ENCODE measurements at places on chromosomes 13 and 19. TPM values are rescaled to one million over a fixed set of nuclear protein-coding genes. Genes with fewer than 3 reads are reported as not detected.

- no peak overlapping the region for H3K4me3 ChIP-seq
- no peaks in the 10 kb centered on the region for H3K4me1 ChIP-seq
- no peak overlapping the region for H3K27ac ChIP-seq
- DNase-seq = no peak
- no peaks in the 10 kb centered on the region for H3K36me3 ChIP-seq
- peaks cover 9% of the 10 kb centered on the region for H3K27me3 ChIP-seq
Observed at GRCh38 chr13:20219577-20219976, 12.5 kb downstream of the GJB6 start.

DNA sequence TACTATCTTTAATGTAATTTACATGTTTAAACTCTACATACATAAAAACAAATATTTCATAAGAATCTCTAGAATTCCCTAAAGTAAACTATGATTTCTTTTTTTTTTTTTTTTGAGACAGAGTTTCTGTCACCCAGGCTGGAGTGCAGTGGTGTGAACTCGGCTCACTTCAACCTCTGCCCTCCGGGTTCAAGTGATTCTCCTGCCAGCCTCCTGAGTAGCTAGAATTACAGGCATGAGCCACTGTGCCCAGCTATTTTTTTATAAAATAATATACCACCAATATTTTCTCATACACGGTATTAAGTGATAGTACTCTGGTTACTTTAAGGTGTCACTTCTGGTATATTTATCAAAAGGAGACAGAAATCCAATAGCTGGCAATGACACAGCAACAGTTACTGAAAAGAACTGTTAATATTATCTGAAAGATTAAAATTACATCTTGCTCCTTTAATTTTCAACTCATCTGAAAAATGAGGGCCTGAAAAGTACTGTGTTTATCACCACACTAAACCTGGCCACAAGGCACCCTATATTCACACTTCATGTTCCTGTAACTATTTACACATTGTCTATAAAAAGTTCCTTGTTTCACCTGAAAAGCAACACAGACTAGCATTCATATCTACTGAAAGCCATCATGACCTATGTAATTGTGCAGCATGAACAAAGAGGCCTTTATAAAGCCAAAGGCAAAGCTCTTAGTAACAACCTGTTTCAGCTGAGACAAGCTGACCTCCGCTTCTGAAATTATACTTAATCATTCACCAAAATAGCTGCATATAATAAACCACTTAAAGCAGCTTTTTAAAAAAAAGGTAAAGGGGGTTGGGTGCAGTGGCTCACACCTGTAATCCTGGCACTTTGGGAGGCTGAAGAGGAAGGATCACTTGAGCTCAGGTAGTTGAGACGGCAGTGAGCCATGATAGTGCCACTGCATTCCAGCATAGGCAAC lies 106.1 kb downstream of the SLC25A15 start:
- no peak for DNase-seq
- H3K27ac ChIP-seq = no peak overlapping the region
- no peaks in the 10 kb centered on the region for H3K27me3 ChIP-seq
- no peaks in the 10 kb centered on the region for H3K36me3 ChIP-seq

DNA sequence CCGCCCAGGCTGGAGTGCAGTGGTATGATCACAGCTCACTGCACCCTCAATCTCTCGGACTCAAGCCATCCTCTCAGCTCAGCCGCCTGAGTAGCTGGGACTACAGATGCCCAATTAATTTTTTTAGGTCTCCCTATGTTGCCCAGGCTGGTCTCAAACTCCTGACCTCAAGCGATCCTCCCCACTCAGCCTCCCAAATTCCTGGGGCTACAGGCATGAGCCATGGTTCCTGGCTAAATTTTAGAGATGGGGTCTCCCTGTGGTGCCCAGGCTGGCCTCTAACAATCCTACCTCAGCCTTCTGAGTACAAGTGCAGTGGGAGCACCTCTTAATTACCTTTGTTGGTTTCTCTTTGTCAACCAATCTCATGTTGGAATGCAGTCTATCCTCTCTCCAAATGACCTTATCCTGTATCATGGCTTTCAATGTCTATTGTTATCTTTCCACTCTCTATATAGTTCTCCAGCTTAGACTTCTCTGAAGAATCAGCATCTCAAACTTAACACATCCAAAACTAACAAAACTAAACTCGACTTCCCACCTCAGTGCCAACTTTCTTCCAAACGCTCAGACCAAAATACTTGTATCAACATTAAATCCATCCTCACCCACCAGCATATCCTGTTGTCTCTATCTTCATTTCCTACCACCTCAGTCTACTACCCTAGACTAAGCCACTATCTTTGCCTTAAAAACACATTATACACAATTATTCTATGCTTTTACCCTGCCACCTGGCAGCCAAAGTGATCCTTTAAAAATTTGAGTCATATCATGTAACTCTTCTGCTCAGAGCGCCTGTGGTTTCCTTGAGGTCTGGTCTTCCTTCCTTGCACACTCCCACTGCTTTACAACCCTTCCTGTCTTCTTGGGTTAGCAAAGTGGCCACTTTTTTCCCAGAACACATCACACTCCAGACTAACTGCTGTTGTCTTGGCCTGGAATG lies 6.7 kb downstream of the TPT1 start:
- peaks cover 48% of the 10 kb centered on the region for H3K4me1 ChIP-seq
- peaks cover 23% of the 10 kb centered on the region for H3K36me3 ChIP-seq
- no peaks in the 10 kb centered on the region for H3K27me3 ChIP-seq
- peak overlapping the region; percentile 3 for H3K27ac ChIP-seq
- H3K4me3 ChIP-seq = no peak overlapping the region

DNA sequence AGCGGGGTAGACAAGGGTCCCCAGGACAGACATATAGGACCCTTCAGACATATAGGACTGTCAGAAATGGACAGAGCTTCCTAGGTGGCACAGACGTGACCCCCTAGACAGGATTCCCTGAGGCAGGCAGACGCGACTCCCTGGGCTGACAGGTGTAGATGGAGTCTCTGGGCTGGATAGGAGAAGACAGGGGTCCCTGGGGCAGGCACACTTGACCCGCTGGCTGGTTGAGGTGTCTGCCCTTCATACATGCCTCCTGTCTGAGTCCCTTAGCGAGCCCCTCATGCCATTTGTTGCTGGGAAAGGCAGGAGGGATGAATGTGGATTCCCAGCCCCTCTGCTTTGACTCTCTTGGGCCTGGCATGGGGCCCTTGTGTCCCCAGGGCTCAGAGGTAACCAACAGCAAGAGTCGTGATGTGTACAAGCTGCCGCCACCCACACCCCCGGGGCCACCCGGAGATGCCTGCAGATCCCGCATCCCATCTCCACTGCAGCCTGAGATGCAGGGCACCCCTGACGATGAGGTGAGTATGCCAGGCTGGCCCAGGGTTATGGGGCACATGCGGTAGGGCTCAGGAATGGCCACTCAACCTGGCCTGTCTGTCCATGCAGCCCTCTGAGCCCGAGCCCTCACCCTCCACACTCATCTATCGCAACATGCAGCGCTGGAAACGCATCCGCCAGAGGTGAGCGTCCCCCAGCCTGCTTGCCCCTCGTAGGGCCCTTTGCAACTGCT lies 3.0 kb downstream of the HSPB6 start:
- peak; percentile 72 for DNase-seq
- no peaks in the 10 kb centered on the region for H3K27me3 ChIP-seq
- peaks cover 24% of the 10 kb centered on the region for H3K36me3 ChIP-seq
- no peak overlapping the region for H3K4me3 ChIP-seq
- H3K4me1 ChIP-seq = peaks cover 51% of the 10 kb centered on the region

- H3K4me1 ChIP-seq = peaks cover 92% of the 10 kb centered on the region
- no peaks in the 10 kb centered on the region for H3K36me3 ChIP-seq
- H3K4me3 ChIP-seq = no peak overlapping the region
- peak overlapping the region; percentile 100 for H3K27ac ChIP-seq
Observed at GRCh38 chr13:110338441-110339101, 31.5 kb downstream of the COL4A2 start.

- no peak overlapping the region for H3K27ac ChIP-seq
- H3K4me3 ChIP-seq = no peak overlapping the region
- no peaks in the 10 kb centered on the region for H3K27me3 ChIP-seq
- no peak for DNase-seq
- H3K36me3 ChIP-seq = no peaks in the 10 kb centered on the region
- H3K4me1 ChIP-seq = no peaks in the 10 kb centered on the region
Observed at GRCh38 chr19:33471111-33471996, 50.2 kb downstream of the PEPD start.

GRCh38 chr13:85520445-85520844 lies 278.8 kb downstream of the SLITRK6 start:
- H3K36me3 ChIP-seq = no peaks in the 10 kb centered on the region
- H3K27me3 ChIP-seq = no peaks in the 10 kb centered on the region
- DNase-seq = no peak
- H3K27ac ChIP-seq = no peak overlapping the region
- peaks cover 15% of the 10 kb centered on the region for H3K4me1 ChIP-seq

- H3K4me1 ChIP-seq = peaks cover 51% of the 10 kb centered on the region
- H3K27ac ChIP-seq = peak overlapping the region; percentile 94
- no peak for DNase-seq
- no peaks in the 10 kb centered on the region for H3K27me3 ChIP-seq
- peak overlapping the region; percentile 100 for H3K4me3 ChIP-seq
Observed at GRCh38 chr19:19321141-19321577, 530 bp downstream of the MAU2 start.

- H3K27ac ChIP-seq = no peak overlapping the region
- no peak for DNase-seq
- no peaks in the 10 kb centered on the region for H3K4me1 ChIP-seq
Observed at GRCh38 chr13:21229241-21230024, 53.0 kb downstream of the MRPL57 start.

GRCh38 chr13:35953537-35954206 lies 177.5 kb downstream of the DCLK1 start:
- peak; percentile 96 for DNase-seq
- no peaks in the 10 kb centered on the region for H3K36me3 ChIP-seq
- no peak overlapping the region for H3K4me3 ChIP-seq

GRCh38 chr19:10362259-10362658 lies 18.1 kb downstream of the TYK2 start:
- H3K27ac ChIP-seq = no peak overlapping the region
- H3K4me1 ChIP-seq = no peaks in the 10 kb centered on the region
- no peak for DNase-seq
- no peak overlapping the region for H3K4me3 ChIP-seq
- H3K36me3 ChIP-seq = peaks cover 33% of the 10 kb centered on the region
- H3K27me3 ChIP-seq = no peaks in the 10 kb centered on the region

- peak; percentile 97 for DNase-seq
- no peaks in the 10 kb centered on the region for H3K4me1 ChIP-seq
- peak overlapping the region; percentile 86 for H3K27ac ChIP-seq
Observed at GRCh38 chr13:30341815-30342570, 34.6 kb upstream of the KATNAL1 start.

DNA sequence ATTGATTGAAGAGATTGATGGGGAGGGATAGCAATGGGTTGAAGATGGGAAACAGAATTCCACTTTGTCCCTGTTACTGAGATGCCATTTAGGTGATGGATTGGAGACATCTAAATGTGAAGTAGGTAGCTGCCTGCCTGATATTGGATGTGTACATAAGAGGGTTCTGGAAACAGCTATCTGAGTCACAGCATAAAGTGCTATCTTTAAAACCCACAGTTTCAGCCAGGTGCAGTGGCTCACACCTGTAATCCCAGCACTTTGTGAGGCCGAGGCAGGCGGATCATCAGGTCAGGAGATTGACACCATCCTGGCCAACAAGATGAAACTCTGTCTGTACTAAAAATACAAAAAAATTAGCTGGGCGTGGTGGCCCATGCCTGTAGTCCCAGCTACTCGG lies 72.6 kb downstream of the DNAJC3 start:
- H3K4me3 ChIP-seq = no peak overlapping the region
- no peak overlapping the region for H3K27ac ChIP-seq
- no peaks in the 10 kb centered on the region for H3K36me3 ChIP-seq
- DNase-seq = no peak

DNA sequence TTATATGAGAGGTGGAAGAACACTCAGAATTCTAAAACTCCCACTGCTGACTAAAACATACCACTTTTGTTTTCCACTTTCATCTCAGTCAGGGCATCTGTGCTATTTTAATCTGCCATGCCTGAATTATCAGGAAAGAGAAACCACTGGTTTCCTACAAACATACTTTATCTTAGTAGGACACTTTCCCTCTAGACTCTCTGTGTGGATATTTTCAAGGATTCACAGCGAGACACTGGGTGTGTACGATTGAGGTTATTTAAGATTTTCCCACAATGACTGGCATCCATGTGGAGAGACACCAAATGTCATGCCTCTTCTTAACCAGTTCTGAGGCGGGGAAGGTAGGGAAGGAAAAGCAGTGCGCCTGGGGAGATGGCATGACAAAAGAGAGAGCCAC lies 212.2 kb downstream of the ENOX1 start:
- H3K4me3 ChIP-seq = no peak overlapping the region
- no peak overlapping the region for H3K27ac ChIP-seq
- H3K4me1 ChIP-seq = peaks cover 14% of the 10 kb centered on the region
- DNase-seq = no peak
- H3K27me3 ChIP-seq = no peaks in the 10 kb centered on the region
- no peaks in the 10 kb centered on the region for H3K36me3 ChIP-seq

DNA sequence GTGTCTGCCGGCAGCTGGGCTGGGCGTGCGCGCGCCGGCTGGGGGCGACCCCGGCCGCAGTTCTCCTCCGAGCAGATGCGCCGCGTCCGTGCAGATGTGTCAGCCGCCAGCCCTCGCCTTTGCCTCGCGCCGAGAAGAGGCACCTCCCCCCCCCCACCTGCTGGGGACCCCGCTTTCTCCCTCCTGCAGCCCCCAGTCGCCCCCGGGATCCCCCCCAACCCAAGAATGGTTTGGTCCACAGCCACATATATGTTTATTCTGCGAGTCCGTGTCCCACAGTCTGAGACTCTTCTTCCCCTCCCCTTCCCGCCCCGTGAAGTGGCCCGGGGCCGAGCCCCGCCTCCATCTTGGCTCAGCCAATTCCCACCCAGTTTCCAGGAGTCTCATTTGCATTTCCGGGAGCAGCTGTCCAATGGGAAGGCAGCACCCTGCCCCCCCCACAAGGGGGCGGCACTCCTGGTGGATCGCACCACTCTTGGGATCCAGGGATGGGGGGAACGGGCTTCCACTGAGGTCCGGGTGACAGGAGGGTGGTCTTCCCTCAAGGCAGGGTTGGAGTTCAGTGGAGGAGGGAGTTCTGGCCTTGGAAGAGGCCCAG lies 8.6 kb downstream of the ISOC2 start:
- H3K4me3 ChIP-seq = peak overlapping the region; percentile 18
- H3K27me3 ChIP-seq = peaks cover 36% of the 10 kb centered on the region
- H3K36me3 ChIP-seq = no peaks in the 10 kb centered on the region
- DNase-seq = peak; percentile 88
- peaks cover 23% of the 10 kb centered on the region for H3K4me1 ChIP-seq

GRCh38 chr19:36266375-36266961 lies 51.6 kb downstream of the ZNF146 start:
- no peaks in the 10 kb centered on the region for H3K36me3 ChIP-seq
- H3K4me1 ChIP-seq = no peaks in the 10 kb centered on the region
- H3K4me3 ChIP-seq = peak overlapping the region; percentile 15
- no peaks in the 10 kb centered on the region for H3K27me3 ChIP-seq
- DNase-seq = no peak
- H3K27ac ChIP-seq = no peak overlapping the region

Gene EPS8L1
- total RNA-seq = not detected

Gene MYBPC2
- total RNA-seq = not detected

Gene PRTN3
- not detected for total RNA-seq

Gene PROZ
- total RNA-seq = not detected

Gene ZNF256
- 2.8 TPM for total RNA-seq

Gene ZNF729
- not detected for total RNA-seq

Gene ANKRD24
- total RNA-seq = 0.54 TPM

Gene FFAR3
- 1.6 TPM for total RNA-seq

Gene CBLC
- not detected for total RNA-seq

Gene ZNF556
- total RNA-seq = not detected
